ENCODE measurements at places on chromosomes 7 and 10.

DNA sequence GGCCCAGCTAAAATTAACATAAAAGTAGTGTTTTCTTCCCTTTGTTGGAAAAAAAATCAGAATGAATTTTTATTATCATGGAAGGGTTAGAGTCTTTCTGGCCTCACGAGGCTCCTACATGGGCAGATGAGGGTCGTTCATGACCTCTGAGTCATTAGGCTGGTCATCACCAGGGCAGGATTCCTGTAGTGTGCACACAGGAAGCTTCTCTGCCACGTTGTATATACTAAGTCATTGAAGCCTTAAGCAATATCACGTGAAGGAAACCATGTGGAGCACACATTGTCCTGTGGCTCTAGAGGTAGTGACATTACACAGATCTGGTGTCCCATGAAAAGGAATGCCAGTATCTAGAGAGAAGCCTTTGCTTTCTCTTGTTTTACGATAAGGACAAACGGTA is 84.7 kb upstream of the C1QL3 start:
- no peak for DNase-seq

- DNase-seq, result no peak
Observed at GRCh38 chr10:121611393-121612159, 13.3 kb upstream of the FGFR2 start.

GRCh38 chr10:49385939-49386922 is 9.7 kb downstream of the DRGX start:
- no peak for DNase-seq

DNA sequence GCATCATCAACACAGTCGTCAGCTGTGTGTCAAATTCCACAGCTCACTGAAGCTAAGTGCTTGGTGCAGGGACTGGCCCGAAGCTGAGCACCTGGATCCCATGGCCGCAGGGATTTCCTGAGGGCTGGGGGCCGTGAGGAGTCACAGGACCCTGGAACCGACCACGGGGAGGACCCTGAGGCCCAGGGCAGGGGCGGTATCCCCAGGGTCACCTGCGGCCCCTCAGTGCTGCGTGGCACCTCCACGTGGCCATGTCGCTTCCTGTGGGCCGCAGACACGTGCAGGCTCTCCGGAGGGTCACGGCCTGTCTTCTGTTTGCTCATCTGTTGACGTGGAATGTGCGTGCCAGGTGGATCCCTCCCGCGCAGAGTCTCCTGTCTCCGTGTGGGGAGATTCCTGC is 53.4 kb downstream of the NKX6-2 start:
- DNase-seq, result no peak

DNA sequence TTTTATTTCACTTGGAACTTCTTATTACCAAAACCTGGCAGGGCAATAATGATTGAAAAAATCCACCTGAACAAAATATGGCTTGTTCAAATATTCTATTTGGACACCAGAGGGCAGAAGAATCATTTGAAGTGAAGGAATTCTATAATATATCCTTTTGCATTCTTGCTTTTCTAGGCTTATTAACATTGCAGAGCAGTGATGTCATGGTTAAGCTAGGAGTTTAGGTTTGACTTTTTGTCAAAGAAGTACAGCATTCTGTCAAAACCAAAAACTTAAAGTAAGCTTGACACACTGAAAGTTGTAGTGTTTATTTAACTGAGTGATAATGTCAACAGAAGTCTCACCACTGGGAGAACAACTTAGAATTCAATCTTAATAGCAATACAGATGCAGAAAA is 156.0 kb downstream of the SEMA3D start:
- peak; percentile 75 for DNase-seq

Measured in SK-MEL-5 (cell line).